ENCODE measurements at places on chromosomes 1 and 21.

DNA sequence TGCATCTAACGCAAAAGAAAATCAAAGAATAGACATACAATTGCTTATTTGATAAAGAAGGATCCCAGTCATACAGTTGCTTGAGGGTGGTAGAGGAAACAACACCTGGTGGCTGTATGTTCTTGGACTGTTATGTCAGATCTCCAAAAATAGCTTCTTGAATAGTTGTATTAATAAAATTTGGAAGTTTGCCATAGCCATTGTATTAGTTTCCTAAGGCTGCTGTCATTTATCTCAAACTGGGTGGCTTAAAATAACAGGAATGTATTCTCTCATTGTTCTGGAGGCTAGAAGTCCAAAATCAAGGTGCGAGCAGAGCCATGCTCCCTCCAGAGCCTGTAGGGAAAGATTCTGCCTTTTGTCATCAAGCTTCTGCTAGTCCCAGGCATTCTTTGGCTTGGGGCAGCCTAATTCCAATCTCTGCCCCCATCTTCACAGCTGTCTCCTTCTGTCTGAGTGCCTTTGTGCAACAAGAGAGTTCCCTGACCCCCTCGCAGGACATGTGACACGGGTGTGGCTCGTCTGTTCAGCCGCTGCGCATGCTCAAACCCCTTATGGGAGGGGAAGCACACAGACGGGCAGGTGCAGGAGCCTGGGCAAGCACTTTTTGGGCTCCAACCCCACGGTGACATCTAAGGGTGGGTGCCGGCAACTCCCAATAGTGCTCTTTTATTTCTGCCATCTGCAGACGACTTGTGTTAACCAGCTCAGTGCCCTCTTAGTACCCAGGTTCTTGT, 21.7 kb upstream of the GRIK1 start:
- no peak for DNase-seq

GRCh38 chr1:87689487-87689886, 360.8 kb downstream of the LMO4 start:
- DNase-seq: no peak

- DNase-seq: no peak
Measured at GRCh38 chr1:113830039-113830438, 17.8 kb upstream of the RSBN1 start.

DNA sequence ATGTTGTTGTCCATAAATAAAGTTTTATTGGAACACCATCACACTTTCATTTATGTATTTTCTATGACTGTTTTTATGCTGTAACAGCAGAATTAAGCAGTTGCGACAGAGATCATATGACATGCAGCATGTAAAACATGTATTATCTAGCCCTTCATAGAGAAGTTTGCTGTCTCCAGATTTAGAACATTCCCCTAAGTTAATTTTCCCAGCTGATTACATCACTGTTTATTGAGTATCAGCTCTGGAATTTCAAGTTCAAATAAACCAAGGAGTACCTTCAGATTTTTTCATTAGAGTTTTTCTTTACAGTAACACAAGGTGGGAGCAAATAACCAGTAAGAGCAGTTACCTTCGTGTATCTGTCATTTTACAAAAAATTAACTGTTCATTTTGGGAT, 792.8 kb downstream of the USP25 start:
- no peak for DNase-seq

GRCh38 chr1:67771749-67772148, 61.5 kb downstream of the GNG12 start:
- DNase-seq: no peak

DNA sequence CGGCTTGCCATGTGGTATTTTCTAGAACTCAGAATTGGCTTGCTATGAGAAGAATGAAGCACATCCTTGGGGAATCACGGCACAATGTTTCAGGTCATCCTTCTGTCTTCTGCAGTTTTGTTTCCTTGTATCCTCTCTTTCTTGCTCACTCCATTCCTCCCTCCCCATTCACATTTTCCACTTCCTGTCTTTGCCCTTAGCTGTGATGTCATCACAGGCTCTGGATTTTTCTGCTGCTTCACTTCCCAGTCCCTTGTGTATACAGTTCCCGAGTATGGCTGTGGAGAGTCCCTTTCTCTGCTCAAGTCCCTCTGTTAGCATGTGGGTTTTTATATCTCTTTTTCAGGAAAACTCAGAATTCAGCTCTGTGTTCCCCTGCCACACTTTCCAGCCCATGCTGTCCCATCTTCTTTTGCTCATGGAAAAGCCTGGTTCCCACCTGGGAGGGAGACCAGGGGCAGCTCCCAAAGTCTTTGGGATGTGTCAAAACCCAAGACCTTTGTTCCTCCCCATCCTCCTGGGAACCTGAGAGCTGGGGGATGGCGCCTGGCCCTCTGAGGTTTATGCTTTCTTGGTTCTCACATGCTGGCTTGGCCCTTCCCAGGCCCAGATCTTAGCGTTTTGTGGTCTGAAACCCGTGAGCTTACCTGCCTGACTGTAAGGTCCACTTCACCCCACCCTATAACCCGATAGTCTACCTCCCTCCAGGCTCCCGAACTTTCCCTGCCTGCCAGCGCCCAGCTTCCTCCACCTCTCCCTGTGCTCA, 4.8 kb upstream of the RGS16 start:
- DNase-seq: no peak

DNA sequence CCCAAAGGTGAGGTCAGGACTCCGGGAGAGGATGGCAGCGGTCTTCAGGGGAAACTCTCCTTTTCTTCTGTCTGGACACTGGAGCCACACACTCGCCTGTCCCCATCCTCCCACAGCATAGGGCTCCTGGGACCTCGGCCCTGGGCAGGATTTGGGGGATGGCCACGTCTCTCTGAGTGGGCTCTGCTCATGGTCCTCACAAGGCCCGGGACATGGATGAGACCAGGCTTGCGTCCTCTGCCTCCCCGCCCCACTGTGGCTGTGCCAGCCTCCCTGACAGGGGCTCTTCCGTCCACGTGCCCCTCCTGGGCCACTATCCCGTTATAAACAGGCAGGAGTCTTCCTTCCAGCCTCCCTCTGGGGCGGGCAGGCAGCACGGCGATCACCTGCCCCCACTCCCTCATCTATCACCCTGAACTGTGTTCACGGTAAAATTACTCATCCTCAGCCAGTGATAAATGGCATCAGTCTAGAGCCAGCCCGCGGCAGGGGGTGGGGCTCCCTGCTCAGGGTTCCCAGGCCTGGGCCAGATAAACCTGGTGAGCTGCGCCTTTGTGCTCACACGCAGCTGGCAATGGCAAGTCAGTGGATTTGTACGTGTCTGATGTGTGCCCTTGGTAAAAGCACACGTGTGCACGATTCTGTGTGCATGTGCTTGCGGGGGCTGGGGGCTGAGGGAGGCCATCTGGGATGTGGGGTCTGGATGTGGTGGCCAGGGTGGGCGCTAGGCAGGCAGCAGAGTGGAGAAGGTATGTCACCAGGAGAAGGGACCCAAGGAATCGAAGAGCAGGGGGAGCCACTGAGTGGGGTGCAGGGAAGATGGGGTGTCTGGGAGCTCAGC, 12.6 kb upstream of the SAMD11 start:
- DNase-seq: no peak

DNA sequence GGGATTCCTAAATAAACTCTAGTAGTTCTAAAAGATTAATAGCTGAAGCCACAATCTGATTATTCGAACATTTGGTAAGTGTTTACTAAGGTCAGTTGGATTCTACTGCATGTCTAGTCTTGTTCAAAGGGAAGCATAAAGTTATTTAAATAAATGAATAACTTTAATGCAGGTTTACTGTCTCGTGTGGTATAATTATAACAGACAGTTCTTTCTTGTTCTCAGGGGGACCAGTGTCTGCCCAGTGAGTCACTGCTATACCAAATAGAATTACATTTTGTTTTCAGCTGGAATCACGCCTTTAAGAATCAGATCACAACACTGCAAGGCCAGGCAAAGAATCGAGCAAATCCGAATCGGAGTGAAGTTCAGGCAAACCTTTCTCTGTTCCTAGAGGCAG, 45.1 kb downstream of the SMG7 start:
- no peak for DNase-seq

GRCh38 chr1:100187912-100188311, 9.9 kb upstream of the LRRC39 start:
- no peak for DNase-seq

- no peak for DNase-seq
Measured at GRCh38 chr1:230231774-230232145, 164.7 kb downstream of the GALNT2 start.

DNA sequence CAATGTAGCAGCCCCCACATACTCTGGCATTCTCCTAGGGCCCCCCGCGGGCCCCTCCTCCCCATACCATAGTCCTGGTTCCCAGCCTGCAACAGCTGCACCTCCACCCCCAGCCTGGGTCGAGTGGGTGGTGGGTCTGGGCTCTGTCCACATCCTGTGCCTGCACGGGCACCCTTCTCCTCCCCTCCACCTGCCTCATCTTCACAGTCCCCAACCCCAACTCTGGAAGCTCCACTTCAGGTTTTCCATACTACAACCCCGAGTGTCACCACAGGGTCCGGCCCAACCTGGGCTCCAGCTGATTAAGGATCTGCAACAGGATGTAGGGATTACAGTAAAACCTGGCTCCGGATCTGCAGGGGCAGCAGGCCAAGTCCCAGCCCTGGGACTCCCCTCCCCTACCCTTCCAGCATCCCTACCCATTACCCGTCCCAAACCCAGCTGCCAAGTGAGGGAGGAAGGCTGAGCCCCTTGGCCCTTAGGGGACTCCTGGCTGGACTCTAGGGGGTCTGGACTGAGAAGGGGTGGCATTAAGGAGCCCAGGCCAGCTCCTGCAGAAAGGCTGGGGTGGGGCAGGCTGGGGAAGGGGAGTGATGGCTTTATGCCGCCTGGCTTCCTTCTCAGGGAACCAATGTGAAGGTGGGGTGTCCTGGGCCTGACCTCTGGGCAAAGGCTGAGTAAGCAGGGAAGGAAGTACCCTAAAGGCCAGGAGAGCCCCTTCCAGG, 116.8 kb downstream of the CASZ1 start:
- DNase-seq: no peak

- DNase-seq: no peak
Measured at GRCh38 chr1:114167226-114167625, 13.6 kb upstream of the SYT6 start.

- DNase-seq: no peak
Measured at GRCh38 chr1:246597340-246597739, 31.1 kb downstream of the CNST start.

- no peak for DNase-seq
Measured at GRCh38 chr1:7657287-7658016, 113.6 kb upstream of the VAMP3 start.

DNA sequence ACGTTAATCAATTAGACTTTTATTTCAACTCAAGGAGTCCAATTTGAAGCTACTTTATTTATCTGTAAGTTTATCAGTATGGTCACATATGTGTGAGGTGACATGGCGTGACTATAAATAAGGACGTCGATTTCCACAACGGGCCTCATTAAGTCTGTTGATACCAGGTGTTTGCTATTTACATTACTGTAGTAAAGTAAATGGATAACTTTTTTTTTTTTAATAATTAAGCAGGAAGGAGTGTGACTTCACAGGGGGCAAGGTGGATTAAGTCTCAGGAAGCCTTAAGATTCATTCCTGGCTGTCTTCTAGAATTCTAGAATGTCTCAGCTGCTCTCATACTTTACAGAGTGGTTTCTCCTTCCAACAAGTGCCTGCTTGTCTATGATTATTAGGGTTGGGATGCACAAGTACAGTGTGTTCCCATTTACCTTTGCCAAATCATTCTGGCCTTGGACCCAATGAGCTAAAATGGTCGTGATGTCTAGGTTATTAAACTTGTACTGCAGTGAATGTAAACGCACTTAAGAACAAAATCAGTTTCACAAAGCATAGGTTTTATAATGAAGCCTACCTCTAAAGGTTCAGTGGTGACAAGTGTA, 15.5 kb downstream of the MAP3K7CL start:
- DNase-seq: no peak

GRCh38 chr1:160401487-160401805, 1.1 kb downstream of the VANGL2 start:
- DNase-seq: peak; percentile 4

GRCh38 chr1:242806324-242806723, 281.8 kb upstream of the PLD5 start:
- DNase-seq: no peak

DNA sequence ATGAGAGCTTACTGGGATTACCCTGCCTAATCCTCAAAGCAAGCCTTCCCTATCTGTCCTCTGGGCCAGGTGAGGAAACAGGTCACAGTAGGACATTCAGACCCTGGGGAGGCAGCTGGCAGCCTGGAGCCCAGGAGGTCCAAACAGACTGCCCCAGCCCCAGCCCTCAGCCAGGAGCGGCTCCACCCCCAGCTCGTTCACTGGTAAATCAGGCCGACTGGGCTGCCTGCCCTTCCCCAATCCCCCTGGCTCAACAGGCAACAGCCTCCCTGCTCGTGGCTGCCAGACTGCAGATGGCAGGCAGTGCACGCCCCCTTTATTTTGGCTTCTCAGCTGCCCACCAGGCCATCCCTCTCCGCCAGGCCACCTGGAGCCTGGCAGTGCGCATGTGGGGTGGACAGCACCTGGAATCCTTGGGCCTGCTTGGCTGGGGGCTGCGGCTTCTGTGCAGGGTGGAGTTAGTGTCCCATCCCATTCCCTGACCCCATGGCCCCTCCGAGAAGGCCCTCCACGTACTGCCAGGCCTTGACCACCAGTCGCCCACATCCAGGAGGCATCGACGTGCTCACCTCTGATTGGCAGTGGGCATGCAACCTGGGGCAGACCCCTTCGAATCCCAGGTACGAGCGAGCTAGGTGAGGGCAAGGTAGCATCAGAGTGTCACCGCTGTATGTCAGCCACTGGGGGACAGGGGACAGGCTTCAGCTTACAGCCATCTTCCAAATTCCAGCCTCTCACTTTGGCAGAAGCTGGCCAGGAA, 11.2 kb upstream of the ZNF670 start:
- DNase-seq: no peak

DNA sequence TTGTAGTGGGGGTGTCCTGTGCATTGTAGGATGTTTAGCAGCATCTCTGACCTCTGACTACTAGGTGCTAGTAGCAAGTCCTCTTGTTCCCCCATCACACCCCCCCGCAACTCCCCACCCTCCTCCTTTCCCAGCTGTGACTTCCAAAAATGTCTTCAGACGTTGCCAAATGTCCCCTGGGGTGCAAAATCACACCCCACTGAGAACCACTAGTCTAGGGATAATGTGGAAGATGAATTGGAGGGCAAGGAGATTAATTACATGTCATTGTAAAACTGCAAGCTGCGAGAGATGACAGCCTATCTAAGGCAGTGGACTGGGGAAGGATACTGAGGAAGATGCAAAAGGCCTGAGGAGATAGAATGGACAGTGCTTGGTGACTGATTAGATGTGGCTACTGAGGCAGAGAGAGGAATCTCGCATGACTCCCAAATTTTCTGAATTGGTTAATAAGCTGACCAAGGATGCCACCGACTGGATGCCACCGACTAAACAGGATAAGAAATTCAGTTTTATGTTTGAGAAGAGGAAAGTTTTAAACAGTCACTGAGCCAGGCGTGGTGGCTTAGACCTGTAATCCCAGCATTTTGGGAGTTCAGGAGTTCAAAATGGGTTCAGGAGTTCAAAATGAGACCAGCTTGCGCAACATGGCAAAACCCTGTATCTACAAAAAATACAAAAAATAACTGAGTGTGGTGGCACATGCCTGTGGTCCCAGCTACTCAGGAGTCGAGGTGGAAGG, 3.1 kb upstream of the JAK1 start:
- no peak for DNase-seq

Measured in activated CD4-positive, alpha-beta T cell treated with anti-CD3 and anti-CD28 coated beads, Interleukin-2, amount 10 ng/mL, durations not matched to agents 7 days and 5 days (primary cell).